ENCODE measurements at places on chromosomes 2 and 18. TPM values are rescaled to one million over a fixed set of nuclear protein-coding genes. Genes with fewer than 3 reads are reported as not detected.
A peak's percentile ranks its signal among the peaks of the same experiment; 100 is the strongest.

DNA sequence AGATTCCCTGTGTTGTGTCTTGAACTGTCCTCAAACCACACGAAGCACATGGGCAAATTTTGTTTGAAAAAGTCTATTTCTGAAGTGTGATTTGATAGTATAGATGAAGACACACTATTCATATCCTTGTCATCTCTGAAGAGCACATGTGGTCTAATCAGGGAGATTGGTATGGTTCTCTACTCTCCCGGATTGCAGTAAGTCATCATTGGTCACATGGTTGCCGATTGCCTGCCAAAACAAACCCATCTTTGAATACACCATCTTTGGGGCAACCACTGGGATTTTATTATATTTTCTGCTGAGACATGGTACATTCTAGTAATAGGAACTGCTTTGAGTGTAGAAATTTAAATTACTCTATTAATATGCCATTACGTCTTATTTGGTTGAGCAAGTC lies 186.9 kb downstream of the MYO1B start:
- no peak for DNase-seq

DNA sequence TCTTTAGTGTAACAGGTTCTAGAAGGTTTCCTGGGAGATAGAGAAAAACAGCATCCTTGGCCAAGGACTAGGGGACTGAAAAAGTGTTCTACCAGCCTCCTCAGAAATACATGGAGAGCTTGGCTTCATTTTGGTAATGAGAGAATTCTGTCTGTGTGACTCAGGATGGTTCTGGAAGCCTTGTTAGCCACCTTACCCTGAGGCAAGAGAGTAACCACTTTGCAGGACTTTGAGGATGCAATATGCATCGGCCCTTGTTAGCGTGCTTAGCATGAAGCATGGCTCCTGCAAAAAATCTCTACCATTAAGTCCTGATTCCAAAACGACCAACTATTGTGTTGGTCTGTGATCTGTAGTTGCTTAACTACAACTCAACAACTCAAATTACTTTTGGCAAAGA lies 79.8 kb downstream of the C1QL2 start:
- no peak for DNase-seq

GRCh38 chr18:34808389-34808788 lies 98.3 kb downstream of the DTNA start:
- no peak for DNase-seq

DNA sequence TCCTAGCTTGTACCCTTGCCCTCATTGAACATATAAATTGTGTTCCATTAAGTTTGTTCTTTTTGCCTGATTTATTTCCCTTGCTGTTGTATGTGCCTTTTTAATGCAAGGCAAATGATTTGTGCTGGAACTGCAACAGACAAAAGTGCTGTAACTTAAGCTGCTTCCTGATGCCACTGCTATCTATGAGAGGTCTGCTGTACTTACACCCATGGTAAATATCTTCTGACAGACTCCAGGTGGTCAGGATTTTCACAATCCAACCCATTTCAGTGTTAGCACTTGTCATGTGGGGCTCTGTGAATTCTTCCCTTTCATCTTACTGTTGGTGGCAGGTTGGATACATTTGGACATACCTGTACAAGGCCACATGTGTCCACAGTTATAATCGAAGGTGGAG lies 63.5 kb downstream of the ARHGAP15 start:
- no peak for DNase-seq

DNA sequence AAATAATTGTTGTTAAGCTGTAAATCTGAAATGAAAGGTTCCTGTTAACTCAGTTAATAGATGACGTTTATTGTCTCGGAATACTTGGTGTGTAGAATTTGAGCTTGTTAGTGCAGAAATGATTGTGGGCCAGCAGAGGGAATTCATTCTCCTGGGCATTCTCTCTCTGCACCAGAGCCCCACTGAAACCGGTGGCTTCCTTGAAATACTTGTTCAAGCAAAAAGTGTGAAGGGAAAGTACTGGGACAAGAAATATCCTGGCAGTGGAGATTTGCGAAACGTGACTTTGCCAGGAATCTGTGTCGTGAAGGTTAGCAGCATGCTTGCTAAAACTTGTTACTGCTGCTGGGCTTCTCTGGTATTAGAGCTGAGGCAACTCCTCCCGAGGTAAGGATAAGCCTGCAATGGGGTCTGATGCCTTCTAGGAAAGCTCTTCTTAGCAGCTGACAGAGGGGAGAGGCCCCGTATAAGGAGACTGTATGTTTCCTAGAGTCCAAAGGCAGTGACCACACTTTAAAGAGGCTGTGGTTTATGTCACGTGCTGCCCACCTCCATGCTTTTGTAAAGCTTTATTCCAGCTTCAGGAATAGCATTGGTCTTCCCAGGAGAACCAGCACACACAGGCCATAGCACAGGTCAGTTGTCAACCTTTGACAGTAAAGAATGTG lies 2.0 kb downstream of the ITGA6 start:
- DNase-seq = no peak

GRCh38 chr2:105103481-105103880 lies 65.6 kb downstream of the MRPS9 start:
- no peak for DNase-seq

DNA sequence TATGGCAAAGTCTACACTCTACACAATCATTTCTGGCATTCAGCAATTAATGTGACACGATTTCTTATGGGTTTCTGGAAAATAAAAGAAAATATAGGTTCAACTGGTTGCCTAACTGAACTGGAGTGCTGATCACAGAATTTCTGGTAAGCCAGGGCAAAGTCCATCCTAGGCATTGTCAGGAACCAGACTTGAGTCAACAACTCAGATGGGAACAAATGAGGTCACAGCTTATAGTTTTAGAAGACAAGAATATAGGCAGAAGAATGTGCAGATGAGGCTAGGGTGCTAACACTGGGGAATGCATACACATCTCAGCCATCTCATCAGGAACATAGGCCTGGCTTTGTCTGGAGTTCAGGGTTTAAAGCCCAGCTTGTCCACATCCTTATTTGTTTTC lies 317.2 kb upstream of the ID2 start:
- no peak for DNase-seq

- DNase-seq = peak; percentile 16
Measured at GRCh38 chr2:223727562-223727961, 109.8 kb downstream of the AP1S3 start.

GRCh38 chr2:181268174-181268867 lies 188.9 kb upstream of the ITGA4 start:
- no peak for DNase-seq

- no peak for DNase-seq
Measured at GRCh38 chr2:231050018-231050901, 6.4 kb upstream of the PSMD1 start.

- DNase-seq = no peak
Measured at GRCh38 chr2:1990724-1991123, 246.4 kb upstream of the PXDN start.

DNA sequence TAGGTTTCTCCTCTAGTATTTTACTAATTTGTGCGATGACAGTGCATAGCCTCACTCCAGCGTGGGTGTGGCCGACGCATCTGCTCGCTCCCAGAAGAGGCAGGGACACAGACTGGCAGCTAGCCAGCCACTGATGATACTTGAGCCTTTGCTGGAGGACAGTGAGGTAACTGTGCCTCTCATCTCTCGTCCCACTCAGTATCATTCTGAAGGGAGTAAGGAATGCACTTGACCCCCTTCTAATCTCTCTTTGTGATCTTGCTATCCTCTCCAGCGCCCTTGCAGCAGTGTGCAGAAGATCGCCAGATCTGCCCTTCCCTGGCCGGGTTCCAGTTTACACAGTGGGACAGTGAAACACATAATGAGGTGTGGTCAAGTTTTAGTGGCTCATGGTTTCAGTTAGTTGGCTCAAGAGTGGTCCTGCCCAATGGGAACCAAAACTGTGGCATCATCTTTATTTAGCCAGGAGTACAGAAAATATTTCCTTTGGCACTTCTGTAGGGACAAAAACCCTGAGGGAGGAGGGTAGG lies 17.5 kb downstream of the NCAPH start:
- no peak for DNase-seq

- peak; percentile 28 for DNase-seq
Measured at GRCh38 chr18:12883372-12883683, 709 bp downstream of the PTPN2 start.

DNA sequence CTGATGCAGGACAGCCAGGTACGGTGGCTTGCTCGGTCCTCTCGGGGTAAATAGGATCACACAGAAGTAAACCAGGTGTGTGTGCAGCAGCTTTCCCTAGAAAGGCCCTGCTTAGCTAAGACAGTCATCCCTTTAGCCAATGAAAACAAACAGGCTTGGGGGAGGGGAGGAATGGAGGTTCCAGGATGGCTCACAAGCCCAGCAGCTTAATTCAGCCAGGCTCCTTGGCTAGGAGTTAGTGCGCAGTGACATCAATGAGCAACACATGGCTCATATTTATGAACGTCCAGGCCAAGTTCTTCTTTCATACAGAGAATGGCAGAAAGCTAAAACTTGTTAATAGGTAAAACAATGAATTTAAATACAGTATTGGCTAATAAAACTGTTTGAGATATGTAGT lies 10.2 kb downstream of the IAH1 start:
- no peak for DNase-seq

- no peak for DNase-seq
Measured at GRCh38 chr2:127551221-127551930, 15.9 kb downstream of the MYO7B start.

Gene MROH2A
- not detected for total RNA-seq

Gene IL18RAP
- 9.3 TPM for total RNA-seq

Gene UGT1A6
- not detected for total RNA-seq

Gene LRP2
- total RNA-seq = 2.6 TPM

Gene SLC66A2
- 40.0 TPM for total RNA-seq

Gene ASPRV1
- total RNA-seq = 1.5 TPM
